ENCODE measurements at places on chromosomes 11 and 22. TPM values are rescaled to one million over a fixed set of nuclear protein-coding genes. Genes with fewer than 3 reads are reported as not detected.

DNAJB13 gene
- total RNA-seq, result not detected

MB gene
- total RNA-seq, result not detected

MS4A8 gene
- not detected for total RNA-seq

FTH1 gene
- 393 TPM for total RNA-seq

KIAA0930 gene
- 49.2 TPM for total RNA-seq

SYT13 gene
- total RNA-seq, result not detected

SART1 gene
- 38.3 TPM for total RNA-seq

SHISAL1 gene
- total RNA-seq, result 1.5 TPM

CPT1B gene
- 1.6 TPM for total RNA-seq

- peak; percentile 10 for DNase-seq
Observed at GRCh38 chr22:20887375-20887774, 28.6 kb downstream of the SNAP29 start.

DNA sequence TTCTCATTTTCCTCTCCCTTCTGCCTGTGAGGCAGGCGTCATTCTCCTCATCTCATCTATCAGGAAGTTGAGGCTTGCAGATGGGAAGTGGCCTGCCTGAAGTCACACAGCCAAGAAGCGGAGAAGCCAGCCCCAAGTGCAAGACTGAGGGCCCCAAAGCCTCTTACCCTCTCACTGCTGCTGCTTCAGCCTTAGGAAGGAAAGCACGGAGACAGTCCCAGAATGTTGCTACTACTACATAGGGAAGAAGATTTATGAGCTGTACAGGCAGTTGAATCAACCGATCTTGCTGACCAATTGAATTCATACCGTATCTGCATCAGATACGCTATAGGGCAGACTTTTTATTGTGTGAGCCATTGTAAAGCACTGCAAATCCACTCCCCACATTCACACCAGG, 89.0 kb downstream of the CWC15 start:
- DNase-seq, result no peak

GRCh38 chr22:36337365-36338130, 50.2 kb downstream of the MYH9 start:
- DNase-seq, result no peak

DNA sequence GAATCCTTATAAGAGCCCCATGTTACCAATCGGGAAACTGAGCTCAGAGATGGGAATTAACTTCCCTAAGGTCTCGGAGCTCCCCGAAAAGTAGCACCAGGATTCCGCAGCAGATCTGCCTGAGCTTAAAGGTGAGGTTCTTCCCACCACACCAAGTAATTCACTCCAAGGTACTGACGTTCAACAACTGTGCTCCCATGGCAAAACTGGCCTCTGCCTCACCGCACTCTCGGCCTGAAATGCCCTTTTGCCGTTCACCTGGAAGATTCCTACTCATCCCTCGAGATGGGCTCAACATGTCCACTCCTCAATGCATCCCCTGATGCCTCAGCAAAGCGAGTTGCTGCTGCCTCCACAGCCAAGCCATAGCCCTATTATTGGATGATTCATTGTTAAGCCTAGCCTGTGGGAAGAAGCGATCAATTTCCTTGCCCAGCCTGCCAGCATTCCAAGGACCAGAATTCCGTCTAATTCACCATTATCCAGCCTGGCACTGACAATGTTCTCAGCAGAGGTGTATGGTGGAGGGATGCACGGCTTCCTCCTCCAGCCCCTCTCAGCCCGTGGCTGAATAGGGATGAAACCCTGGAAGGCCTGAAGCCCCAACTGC, 4.2 kb downstream of the PLAAT3 start:
- no peak for DNase-seq

- no peak for DNase-seq
Observed at GRCh38 chr11:56916587-56916986, 72.1 kb upstream of the OR5AK2 start.

- peak; percentile 17 for DNase-seq
Observed at GRCh38 chr11:60939855-60940254, 12.1 kb downstream of the SLC15A3 start.

DNA sequence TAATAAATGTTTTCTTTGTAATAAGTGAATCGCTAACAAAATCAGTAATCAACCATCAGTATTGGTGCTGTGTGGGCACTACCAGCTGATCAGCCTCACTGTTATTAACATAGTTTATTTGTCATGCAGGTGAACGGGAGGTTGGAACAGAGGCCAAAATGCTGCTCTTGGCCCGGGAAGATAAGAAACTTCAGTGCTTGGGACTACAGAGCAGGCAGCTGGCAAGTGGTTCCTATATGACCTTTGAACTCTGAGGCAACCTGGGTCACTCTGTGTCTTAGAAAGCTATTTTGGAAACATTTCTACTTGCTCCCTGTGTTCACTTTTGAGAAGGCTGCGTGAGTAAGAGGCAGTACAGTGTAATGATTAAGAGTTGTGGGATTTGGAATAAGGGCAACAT, 36.5 kb upstream of the DNAJB13 start:
- DNase-seq, result no peak

GRCh38 chr11:41497974-41498373, 38.5 kb upstream of the LRRC4C start:
- DNase-seq, result no peak

DNA sequence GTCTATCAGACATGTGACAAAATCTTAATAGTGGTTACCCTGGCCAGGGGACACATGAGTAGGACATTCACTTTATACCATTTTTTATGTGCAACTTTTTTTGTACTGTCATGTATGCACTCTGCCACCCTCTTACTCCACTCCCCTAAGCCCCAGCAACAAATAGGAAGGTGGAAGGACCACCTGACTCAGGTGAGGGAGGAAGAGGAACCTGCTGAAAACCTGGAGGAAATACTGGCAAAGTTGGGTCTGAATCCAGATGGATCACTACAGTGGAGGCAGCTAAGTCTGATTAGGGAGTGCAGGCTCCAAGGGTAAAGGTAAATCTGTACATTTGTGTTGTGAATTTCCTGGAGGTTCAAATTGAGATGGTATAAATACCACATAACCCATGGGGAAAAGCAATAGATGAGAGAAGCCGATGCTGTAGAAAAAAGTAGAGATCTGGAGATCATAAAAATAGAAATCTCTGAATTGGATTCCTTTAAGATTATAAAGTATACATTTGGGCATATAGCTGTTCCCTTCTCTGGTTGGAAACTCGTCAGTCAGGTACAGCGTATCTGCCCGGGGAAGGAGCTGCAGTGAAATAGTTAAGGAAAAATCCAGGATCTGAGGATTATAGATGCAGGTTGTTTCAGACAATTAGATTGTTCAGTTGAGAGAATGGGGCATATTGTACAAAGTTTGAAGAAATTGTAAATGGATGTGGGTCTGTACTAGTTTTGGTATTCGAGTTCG, 52.2 kb upstream of the OR9Q1 start:
- DNase-seq, result no peak

DNA sequence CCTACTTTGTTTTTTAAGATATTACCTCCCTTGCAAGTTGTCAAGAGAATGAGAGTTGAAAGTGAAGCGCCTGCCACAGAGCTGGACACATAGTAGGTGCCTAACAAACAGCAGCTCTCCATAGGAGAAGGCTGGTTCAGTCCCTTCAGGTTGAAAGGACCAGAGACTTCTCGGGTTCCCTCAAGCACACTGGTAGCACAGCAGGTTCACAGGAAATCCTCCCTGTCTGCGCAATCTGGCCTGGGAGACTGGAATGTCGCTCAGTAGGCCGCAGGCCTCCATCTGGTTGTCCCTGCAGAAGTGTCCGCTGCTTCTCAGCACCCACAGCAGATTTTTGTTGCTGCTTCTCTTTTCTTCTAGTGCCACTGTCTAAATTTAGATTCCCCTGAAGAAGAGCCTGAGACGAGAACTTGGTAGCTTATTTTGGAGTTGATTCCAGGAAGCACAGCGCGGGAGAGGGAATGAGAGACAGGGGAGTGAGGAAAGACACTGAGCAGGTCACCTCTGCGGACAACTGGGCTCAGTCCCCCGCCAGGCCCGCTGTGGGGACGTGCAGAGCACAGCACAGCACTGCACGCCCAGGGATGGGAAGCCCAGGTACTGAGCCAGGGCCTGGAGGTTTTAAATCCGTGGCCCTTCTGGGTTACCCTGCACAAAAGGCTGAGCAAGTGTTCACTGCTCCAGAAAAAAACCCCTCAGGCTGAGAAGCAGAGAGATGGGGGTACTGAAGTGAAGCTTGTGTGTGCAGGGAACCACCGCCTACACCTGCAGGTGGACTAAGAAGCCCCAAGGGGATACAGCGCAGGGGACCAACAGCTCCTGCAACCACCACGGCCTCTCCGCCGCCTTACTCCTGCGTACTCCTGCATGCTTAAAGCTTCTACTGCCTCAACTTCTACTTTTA, 31.6 kb downstream of the RBX1 start:
- DNase-seq, result no peak

DNA sequence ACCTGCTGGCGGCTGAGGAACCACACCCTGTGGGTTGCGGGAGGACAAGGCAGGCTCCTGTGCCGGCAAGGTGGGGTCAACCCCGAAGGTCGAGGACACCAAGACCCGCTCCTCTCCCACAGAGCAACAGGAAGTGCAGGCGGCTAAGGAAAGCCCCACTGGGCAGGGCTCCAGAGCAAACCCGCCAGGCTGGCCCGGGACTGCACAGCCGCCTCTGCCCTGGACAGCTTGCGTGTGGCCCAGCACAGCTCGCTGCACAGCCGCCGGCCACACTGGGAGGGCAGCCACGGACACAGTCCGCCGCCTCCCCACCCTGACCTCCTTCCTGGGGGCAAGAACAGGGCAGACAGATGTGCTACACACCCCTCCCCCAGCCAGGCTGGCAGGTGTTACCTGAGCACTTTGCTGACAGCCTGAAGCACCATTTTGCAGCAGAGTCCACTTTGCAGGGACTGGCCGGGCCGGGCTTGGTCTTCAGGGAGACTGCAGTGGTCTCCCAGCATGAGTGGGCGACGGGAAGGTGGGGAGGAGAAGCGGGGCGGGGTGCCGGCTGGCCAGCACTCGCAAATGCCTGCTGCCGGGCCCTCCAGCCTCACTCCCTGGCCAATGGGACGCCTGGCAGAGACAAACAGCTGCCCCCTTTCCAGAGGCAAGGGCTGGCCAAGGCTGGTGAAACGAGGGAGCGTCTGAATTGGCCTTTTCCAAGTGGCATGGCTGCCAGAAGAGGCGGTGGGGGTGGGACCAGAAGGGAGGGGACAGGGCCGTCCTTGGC, at the start of gene MOB2:
TSS of gene MOB2 (minus strand) at position 726 of the 772 bp plus-strand sequence. CDS start at position 503, 223 bp downstream.
- DNase-seq, result no peak

DNA sequence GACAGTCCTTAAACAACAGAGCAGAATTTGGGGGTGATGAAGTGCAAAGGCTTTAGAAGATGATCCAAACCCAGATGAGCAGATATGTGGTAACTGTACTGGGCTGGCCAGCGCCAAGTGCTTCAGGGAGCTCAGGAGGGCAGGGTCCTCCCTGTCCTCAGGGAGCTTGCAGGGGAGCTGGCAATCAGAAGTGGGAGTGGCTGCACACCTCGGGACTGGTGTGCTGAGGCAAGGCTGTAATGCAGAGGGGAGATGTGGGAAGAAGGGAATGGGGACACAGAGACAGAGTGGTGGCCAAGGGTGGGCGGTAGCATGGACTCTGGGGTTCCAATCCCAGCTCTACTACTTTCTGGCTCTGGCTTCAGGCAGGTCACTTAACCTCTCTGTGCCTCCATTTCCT, 235.6 kb upstream of the NCAM1 start:
- no peak for DNase-seq

- no peak for DNase-seq
Observed at GRCh38 chr11:128535468-128536457, 51.6 kb downstream of the ETS1 start.

DNA sequence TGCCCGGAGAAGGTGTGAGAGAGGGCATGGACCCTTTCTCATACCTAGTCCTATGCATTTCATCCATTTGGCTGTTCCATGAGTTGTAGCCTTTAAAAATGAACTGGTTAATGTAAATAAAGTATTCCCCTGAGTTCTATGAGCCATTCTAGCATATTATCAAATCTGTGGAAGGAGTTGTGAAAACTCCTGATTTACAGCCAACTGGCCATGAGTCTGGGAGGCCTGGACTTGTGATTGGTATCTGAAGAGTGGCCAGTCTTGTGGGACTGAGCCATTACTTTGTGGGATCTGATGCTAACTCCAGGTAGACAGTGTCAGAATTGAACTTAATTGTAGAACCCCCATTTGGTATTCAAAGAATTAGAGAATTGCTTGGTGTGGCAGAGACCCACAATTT, 48.4 kb downstream of the FAM118A start:
- peak; percentile 20 for DNase-seq

DNA sequence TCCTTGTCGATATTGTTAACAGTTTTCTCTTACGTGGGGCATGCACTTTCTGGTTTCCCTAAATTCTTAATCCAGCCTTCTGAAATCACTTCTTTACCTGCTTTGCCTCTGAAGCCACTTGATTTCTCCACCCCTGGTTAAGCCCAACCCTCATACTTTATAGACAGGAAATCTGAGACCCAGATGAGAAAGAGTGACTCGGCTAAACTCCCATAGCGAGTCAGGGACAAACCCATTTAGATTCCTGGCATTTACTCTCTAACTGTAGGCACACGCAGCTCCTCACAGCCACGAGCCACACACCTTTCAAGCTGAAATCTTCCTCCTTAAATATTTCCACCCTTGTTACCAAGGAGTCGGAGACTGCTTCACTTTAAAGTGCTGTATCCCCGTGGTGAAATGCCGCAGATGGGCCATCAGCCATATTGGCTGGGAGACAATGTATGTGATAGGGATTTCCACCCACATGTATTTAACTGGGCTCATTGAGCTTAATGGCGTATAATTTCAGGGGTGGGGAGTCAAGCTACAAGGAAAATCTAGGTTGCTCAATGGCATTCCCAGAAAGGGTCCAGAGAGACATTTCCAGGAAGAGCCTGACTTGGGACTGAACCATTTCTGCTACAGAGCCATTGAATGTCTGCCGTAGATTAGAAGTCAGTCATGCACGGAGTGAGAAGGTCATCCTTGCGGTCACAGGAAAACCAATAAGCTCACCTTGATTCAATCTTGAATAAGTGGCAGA, 49.9 kb upstream of the GRK3 start:
- peak; percentile 57 for DNase-seq

Data from GM23248 (cell line).